Gastroesophageal sphincter (tissue), 4 donors: ENCODE measurements at places on chromosomes 4 and X. TPM values are rescaled to one million over a fixed set of nuclear protein-coding genes. Genes with fewer than 3 reads are reported as not detected.
A peak's percentile ranks its signal among the peaks of the same experiment; 100 is the strongest.

Gene L1CAM
- 53.3 TPM for total RNA-seq

- no peak for ATAC-seq
Observed at GRCh38 chr4:182142176-182143085, 100.8 kb upstream of the TENM3 start.

- ATAC-seq, result no peak
Observed at GRCh38 chr4:155474758-155475157, 98.0 kb upstream of the MAP9 start.

Gene FUNDC2
- 93.3 TPM for total RNA-seq

GRCh38 chr4:182015893-182016292, 227.3 kb upstream of the TENM3 start:
- ATAC-seq, result no peak

GRCh38 chrX:108415146-108415545, 23.1 kb downstream of the COL4A6 start:
- no peak for ATAC-seq

Gene MUC7
- not detected for total RNA-seq

Gene DUX4
- not detected for total RNA-seq

GRCh38 chr4:77010841-77011354, 61.3 kb downstream of the SEPTIN11 start:
- ATAC-seq, result no peak

Gene EDNRA
- 3.4 TPM for total RNA-seq

- no peak for ATAC-seq
Observed at GRCh38 chrX:43176686-43177085, 398.7 kb upstream of the PPP1R2C start.

DNA sequence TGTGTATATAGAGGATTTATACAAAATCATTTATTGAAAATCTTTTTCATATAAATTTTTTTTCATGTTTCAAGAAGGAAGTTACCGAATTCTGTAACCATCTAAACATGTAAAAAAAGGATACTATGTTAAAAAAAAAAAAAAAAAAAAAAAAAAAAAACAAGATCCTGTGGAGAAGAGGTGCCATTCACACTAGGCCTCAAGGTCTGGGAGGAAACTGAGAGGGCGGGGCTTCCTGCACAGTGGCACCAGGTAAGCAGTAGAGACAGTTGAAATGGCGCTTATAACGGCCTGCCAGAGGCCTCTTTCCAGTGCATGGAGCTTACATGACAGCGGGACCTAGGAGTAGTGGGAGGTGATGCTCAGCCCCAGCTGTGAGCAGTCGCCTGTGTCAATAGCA, 17.5 kb downstream of the TRAPPC2 start:
- no peak for ATAC-seq

Gene IL3RA
- 3.6 TPM for total RNA-seq

Gene IL2
- not detected for total RNA-seq

Gene ASMT
- total RNA-seq, result not detected

Gene F11
- not detected for total RNA-seq

DNA sequence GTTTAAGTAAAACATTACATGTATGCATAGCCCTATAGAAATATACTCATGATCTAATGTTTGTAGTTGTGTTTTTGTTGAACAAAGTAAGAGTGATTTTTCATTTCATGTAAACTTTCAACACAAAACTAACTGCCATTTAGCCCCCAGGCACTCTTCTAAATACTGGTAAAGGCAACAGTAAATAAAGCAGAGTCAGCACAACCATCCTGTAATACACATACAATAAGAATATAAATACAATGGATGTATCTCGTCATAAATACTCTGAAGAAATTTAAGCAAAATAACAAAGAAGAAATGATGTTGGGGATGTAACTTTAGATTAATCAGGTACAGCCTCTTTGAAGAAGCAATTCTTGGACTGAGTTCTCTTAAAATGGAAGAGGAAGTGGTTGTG, 821.2 kb downstream of the ARAP2 start:
- no peak for ATAC-seq

GRCh38 chr4:182155806-182156205, 87.4 kb upstream of the TENM3 start:
- no peak for ATAC-seq

Gene SORCS2
- 7.4 TPM for total RNA-seq

DNA sequence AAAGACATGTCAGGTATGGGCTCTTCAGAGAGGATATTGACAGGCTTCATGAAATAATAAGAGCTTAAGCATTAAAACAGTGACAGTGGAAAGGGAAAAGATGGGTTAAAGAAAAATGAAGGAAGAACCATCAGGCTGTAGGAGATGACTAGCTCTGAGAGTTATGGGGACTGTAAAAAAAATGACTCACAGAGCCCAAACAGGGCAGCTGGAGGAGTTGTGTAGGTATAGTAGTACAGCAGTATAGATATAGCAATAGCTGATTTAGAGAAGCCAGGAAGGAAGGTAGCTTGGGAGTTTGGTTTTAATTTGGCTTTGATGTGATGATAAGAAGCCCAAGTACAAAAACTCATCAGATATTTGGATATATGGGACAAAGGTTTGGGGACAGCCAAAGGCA, 66.6 kb downstream of the FREM3 start:
- ATAC-seq, result no peak

Gene MND1
- total RNA-seq, result not detected

DNA sequence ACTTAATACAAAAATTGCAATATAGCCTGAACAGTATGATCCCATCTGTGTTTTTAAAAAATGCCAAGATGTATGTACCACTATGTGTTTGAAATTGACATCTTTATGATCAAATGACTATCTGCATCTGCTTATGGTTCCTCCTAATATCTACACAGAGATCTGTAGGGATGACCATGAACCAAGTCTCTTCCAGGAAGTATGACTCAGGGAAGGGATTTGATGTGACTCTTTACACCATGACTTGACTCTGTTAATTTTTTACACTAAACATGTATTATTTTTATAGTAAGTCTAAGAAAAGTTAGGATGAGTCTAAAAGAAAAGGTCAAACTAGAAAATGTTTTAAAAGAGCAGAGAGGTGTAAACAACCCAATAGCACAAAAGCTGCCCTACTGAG, 164.0 kb downstream of the SH3KBP1 start:
- no peak for ATAC-seq

GRCh38 chrX:136780241-136780640, 491 bp downstream of the ARHGEF6 start:
- no peak for ATAC-seq

DNA sequence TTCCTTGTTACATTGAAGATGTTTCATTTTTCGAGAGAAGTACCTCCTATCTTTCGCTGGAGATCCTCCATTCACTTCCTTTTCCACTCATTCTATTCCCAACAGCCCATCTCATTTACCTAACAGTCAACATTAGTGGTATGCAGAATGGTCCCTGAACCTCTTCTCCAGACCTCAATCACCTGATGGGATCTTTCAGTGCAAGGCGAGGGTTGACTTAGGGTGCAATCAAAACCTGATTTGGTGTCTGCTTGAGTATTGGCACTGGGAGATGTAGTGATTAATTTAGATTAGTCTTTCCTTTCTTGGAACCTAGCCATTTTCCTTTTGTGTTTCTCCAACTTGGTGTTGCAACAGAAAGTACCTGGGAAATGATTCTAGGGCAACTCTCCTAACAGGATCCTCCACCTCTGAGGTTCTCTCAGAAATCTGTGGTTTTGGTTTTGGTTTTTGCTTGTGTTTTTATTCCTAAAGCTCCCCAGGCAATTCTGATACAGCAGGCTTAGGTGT, 18.4 kb downstream of the DDX3X start:
- no peak for ATAC-seq

Gene ANXA3
- 22.3 TPM for total RNA-seq

DNA sequence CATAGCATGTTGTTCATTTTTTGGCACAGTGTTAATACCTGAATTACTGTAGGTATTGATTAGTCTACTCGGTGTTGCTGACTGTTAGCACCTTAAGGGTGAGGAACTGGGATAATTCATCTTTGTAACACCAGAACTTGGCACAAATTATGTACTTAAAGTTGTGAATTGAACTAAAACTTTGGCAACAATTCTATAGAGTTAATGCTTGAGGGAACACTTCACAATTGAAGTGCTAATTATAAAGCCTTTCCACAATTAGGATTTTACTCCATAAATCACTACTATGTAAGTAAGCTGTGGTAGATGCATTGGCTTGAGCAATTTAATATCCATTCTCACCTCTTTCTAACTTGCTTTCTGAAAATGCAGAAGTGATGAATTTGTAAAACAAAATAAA, 686.7 kb downstream of the PDHA2 start:
- ATAC-seq, result no peak

- peak; percentile 88 for ATAC-seq
Observed at GRCh38 chrX:68693481-68694434, 46.3 kb downstream of the STARD8 start.

Gene KIT
- 69.3 TPM for total RNA-seq

Gene FGF13
- 14.9 TPM for total RNA-seq

Gene PYURF
- total RNA-seq, result 108 TPM

DNA sequence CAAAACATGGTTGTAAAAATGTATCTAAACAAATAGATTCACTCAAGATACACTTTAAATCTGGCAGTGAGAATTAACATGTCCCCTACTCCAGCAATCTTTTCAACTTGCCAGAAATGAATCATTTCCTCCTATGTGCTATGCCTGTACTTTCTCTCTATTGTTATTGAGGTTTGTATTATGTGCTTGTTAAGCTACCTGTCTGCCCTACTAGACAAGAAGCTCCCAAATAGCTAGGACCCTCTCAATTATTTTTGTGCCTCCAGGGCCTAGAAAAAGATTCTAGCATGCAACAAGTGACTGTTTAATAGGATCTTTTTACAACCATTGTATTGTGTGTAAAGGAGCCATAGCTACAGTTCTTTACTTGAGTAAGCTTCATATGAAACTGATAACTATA, 3.5 kb upstream of the SAP30 start:
- ATAC-seq, result no peak

Gene ZNF630
- 7.8 TPM for total RNA-seq

- no peak for ATAC-seq
Observed at GRCh38 chr4:159429693-159430035, 326.8 kb downstream of the RAPGEF2 start.
